ENCODE measurements at places on chromosomes 7 and 10.
A peak's percentile ranks its signal among the peaks of the same experiment; 100 is the strongest.

DNA sequence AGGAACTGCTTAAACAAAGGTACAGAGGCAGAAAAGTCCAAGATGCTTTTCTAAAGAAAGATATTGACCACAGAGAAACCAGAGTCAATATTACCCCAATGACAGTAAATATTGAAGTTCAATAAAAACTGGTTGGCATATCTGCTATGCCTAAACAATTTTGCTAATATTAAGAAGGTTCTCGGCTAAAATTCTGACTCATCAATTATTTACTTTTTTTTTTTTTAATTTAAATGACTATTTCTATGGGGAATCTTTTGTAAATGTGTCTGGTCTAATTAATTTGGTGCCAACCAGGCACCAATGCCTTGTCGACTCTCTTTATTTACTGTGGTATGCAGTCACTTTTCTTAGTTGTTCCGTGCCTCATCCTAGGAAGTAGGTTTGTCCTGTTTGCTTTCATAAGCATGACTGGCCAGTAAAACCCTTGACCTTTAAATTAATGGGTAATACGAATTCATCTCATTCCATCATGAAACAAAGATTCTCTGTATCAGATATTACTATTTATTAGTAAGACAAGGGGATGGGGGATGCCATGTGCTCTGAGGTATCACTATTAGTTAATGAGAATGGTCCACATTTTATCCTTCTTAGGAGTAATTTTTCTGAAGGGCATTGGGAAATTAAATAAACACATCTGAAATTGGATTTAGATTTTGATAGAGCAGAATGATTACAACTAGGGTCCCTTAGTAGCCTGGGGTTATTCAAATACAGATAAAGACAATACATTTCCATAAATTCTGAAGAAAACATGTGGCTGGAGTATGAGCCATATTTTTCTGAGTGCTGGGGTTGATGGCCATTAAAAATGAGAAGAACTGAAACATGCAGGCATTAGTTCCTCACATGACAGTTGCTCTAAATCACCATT, 154.4 kb downstream of the VTI1A start:
- no peaks in the 10 kb centered on the region for H3K4me1 ChIP-seq
- no peak for DNase-seq
- H3K36me3 ChIP-seq, result no peaks in the 10 kb centered on the region
- no peaks in the 10 kb centered on the region for H3K27me3 ChIP-seq

GRCh38 chr7:156440456-156440855, 200.1 kb upstream of the RNF32 start:
- H3K36me3 ChIP-seq, result no peaks in the 10 kb centered on the region
- H3K27ac ChIP-seq, result no peak overlapping the region
- H3K4me3 ChIP-seq, result no peak overlapping the region
- no peaks in the 10 kb centered on the region for H3K27me3 ChIP-seq
- no peaks in the 10 kb centered on the region for H3K4me1 ChIP-seq
- no peak for DNase-seq

GRCh38 chr10:123301077-123301857, 147.1 kb downstream of the BUB3 start:
- no peak overlapping the region for H3K27ac ChIP-seq
- peaks cover 2% of the 10 kb centered on the region for H3K27me3 ChIP-seq
- H3K4me1 ChIP-seq, result no peaks in the 10 kb centered on the region
- no peaks in the 10 kb centered on the region for H3K36me3 ChIP-seq
- H3K4me3 ChIP-seq, result no peak overlapping the region

- no peak overlapping the region for H3K4me3 ChIP-seq
- H3K4me1 ChIP-seq, result no peaks in the 10 kb centered on the region
- H3K27ac ChIP-seq, result no peak overlapping the region
- H3K36me3 ChIP-seq, result no peaks in the 10 kb centered on the region
- H3K27me3 ChIP-seq, result no peaks in the 10 kb centered on the region
- DNase-seq, result no peak
These were observed 266.5 kb downstream of the GFRA1 start for GRCh38 chr10:116006508-116006907.

- no peaks in the 10 kb centered on the region for H3K4me1 ChIP-seq
- H3K36me3 ChIP-seq, result no peaks in the 10 kb centered on the region
- peaks cover 2% of the 10 kb centered on the region for H3K27me3 ChIP-seq
These were observed 86.2 kb downstream of the TACC2 start for GRCh38 chr10:122075171-122075570.

GRCh38 chr7:2572101-2572842, 13.5 kb downstream of the IQCE start:
- H3K4me3 ChIP-seq, result no peak overlapping the region
- no peak overlapping the region for H3K27ac ChIP-seq
- H3K36me3 ChIP-seq, result peaks cover 12% of the 10 kb centered on the region
- H3K4me1 ChIP-seq, result no peaks in the 10 kb centered on the region
- DNase-seq, result no peak

- H3K4me1 ChIP-seq, result no peaks in the 10 kb centered on the region
- no peaks in the 10 kb centered on the region for H3K27me3 ChIP-seq
- H3K27ac ChIP-seq, result no peak overlapping the region
- H3K36me3 ChIP-seq, result no peaks in the 10 kb centered on the region
These were observed 135.7 kb downstream of the INHBA start for GRCh38 chr7:41567031-41567730.

DNA sequence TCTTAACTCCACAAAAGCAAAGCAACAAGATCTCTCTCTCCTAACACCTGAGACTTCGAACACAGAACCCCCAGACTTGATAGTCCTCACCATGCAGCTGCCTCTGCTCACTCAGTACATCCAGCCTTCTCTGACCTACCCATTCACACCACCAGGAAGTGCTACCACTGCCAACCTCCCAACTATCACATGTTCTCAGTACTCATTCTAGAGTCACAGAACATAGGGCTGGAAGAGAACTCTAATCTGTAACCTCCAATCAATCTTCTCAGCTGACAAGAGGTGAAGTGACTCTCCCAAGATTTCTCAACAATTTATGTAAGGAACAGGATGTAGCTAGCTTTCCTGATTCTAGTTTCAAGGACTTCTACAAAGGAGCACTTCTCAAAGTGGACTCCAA, 3.8 kb downstream of the NUDCD3 start:
- H3K4me3 ChIP-seq, result peak overlapping the region; percentile 35
- H3K27ac ChIP-seq, result peak overlapping the region; percentile 26
- no peaks in the 10 kb centered on the region for H3K27me3 ChIP-seq
- peaks cover 74% of the 10 kb centered on the region for H3K4me1 ChIP-seq
- no peak for DNase-seq

- H3K4me3 ChIP-seq, result no peak overlapping the region
- DNase-seq, result no peak
- H3K36me3 ChIP-seq, result peaks cover 6% of the 10 kb centered on the region
- H3K4me1 ChIP-seq, result peaks cover 25% of the 10 kb centered on the region
- no peaks in the 10 kb centered on the region for H3K27me3 ChIP-seq
These were observed 115.1 kb downstream of the RNF216 start for GRCh38 chr7:5666361-5666760.

DNA sequence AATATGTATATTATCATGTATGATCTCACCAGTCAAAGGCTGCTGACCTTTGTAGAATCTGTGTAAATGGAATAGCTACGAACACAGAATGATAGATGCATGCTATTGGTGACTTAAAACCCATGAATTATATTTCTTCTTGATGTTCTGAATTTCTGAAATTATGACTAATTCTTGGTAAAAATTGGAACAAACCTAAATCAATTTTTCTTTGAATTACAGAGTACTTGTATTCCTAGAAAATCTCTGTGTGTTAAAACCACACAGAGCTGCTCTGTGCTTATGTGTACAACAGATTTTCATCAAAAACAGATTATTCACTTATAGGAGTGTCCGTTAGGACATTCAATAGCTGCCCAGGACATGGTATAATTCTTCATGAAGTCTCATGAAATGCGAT, 108.3 kb upstream of the MDFIC start:
- DNase-seq, result no peak
- peaks cover 26% of the 10 kb centered on the region for H3K4me1 ChIP-seq
- peaks cover 3% of the 10 kb centered on the region for H3K27me3 ChIP-seq
- no peak overlapping the region for H3K4me3 ChIP-seq
- peaks cover 6% of the 10 kb centered on the region for H3K36me3 ChIP-seq
- H3K27ac ChIP-seq, result peak overlapping the region; percentile 15

DNA sequence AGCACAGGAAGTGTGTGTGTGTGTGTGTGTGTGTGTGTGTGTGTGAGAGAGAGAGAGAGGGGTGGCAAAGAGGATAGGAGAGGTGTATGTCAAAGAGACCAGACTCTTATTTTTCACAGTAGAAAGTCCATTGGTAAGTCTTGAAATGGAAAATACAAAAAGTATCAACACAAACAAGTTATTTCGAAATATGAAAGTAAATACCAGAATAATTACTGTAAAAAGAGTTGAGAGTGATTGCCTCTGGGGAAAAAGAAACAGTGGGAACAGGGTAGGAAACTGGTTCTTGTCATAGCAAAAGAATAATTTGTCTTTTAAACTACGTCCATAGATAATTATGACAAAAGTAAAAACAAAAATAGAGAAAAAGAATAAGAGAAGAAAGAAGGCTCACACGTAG, 29.0 kb upstream of the EIF5AL1 start:
- H3K4me1 ChIP-seq, result no peaks in the 10 kb centered on the region
- peaks cover 15% of the 10 kb centered on the region for H3K27me3 ChIP-seq
- no peaks in the 10 kb centered on the region for H3K36me3 ChIP-seq
- no peak overlapping the region for H3K27ac ChIP-seq

GRCh38 chr10:4082861-4083260, 297.9 kb upstream of the KLF6 start:
- H3K4me3 ChIP-seq, result no peak overlapping the region
- H3K36me3 ChIP-seq, result peaks cover 1% of the 10 kb centered on the region
- H3K27me3 ChIP-seq, result peaks cover 8% of the 10 kb centered on the region
